ENCODE measurements at places on chromosomes 2 and 18.

GRCh38 chr2:68643874-68644485 lies 601 bp downstream of the PROKR1 start:
- H3K27me3 ChIP-seq, result peaks cover 27% of the 10 kb centered on the region
- H3K36me3 ChIP-seq, result no peaks in the 10 kb centered on the region
- H3K4me3 ChIP-seq, result peak overlapping the region; percentile 43
- peaks cover 9% of the 10 kb centered on the region for H3K4me1 ChIP-seq
- H3K27ac ChIP-seq, result no peak overlapping the region
- DNase-seq, result no peak

- no peaks in the 10 kb centered on the region for H3K4me1 ChIP-seq
- H3K27me3 ChIP-seq, result no peaks in the 10 kb centered on the region
- H3K36me3 ChIP-seq, result no peaks in the 10 kb centered on the region
- H3K27ac ChIP-seq, result no peak overlapping the region
- no peak for DNase-seq
- H3K4me3 ChIP-seq, result no peak overlapping the region
Observed at GRCh38 chr2:156088587-156088986, 243.9 kb downstream of the NR4A2 start.

DNA sequence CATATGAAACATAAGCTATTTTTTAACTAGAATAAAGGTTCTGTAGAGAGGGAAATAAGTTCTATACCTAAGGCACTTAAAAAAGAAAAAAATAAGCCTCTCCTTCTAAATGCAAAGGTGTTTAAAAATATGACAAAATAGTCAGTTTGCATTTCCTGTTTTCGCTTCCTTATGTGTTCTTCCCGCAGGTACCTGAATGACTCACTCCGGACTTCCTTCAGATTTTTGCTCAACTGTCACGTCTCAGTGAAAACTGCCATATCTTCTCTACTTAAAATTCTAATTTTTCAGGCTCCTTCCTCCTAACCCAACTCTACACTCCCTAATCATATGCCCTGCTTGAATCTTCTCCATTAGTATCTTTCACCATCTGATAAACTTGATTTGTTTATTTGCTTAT lies 1333.1 kb downstream of the LRP1B start:
- no peaks in the 10 kb centered on the region for H3K27me3 ChIP-seq
- no peak overlapping the region for H3K4me3 ChIP-seq
- DNase-seq, result no peak
- H3K36me3 ChIP-seq, result no peaks in the 10 kb centered on the region

GRCh38 chr2:31075941-31076590 lies 62.2 kb downstream of the GALNT14 start:
- H3K4me3 ChIP-seq, result no peak overlapping the region
- no peak overlapping the region for H3K27ac ChIP-seq
- H3K4me1 ChIP-seq, result no peaks in the 10 kb centered on the region
- no peak for DNase-seq
- H3K36me3 ChIP-seq, result no peaks in the 10 kb centered on the region

- DNase-seq, result no peak
- no peaks in the 10 kb centered on the region for H3K36me3 ChIP-seq
- H3K4me1 ChIP-seq, result no peaks in the 10 kb centered on the region
- H3K27ac ChIP-seq, result no peak overlapping the region
Observed at GRCh38 chr2:235860871-235861270, 307.3 kb downstream of the GBX2 start.

- DNase-seq, result no peak
- no peak overlapping the region for H3K4me3 ChIP-seq
- H3K27me3 ChIP-seq, result no peaks in the 10 kb centered on the region
- no peak overlapping the region for H3K27ac ChIP-seq
- no peaks in the 10 kb centered on the region for H3K36me3 ChIP-seq
Observed at GRCh38 chr18:76581261-76581660, 86.2 kb upstream of the ZNF516 start.

DNA sequence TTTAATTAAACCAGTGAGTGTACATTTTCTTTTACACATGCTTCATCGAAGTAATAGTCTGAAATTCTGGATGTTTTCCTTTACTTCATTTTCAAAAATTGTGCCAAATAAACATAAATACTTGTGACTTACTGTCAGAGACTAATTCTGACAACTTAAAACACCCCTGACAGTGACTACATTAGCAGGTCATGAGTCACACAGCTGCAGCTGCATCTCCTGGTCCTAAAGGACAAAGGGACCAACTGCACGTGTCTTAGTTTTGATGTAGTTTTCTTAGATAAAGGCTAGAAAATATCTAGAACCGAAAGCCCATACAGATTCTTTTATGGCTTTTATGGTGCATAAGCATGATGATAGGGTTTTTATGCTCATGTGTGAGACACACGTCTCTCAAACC lies 29.6 kb upstream of the DSC3 start:
- H3K4me1 ChIP-seq, result no peaks in the 10 kb centered on the region
- H3K36me3 ChIP-seq, result no peaks in the 10 kb centered on the region
- no peaks in the 10 kb centered on the region for H3K27me3 ChIP-seq
- H3K4me3 ChIP-seq, result no peak overlapping the region
- H3K27ac ChIP-seq, result no peak overlapping the region

- no peaks in the 10 kb centered on the region for H3K36me3 ChIP-seq
- no peaks in the 10 kb centered on the region for H3K4me1 ChIP-seq
- no peak for DNase-seq
- H3K27me3 ChIP-seq, result no peaks in the 10 kb centered on the region
- no peak overlapping the region for H3K4me3 ChIP-seq
Observed at GRCh38 chr2:43460611-43461365, 135.1 kb downstream of the THADA start.

DNA sequence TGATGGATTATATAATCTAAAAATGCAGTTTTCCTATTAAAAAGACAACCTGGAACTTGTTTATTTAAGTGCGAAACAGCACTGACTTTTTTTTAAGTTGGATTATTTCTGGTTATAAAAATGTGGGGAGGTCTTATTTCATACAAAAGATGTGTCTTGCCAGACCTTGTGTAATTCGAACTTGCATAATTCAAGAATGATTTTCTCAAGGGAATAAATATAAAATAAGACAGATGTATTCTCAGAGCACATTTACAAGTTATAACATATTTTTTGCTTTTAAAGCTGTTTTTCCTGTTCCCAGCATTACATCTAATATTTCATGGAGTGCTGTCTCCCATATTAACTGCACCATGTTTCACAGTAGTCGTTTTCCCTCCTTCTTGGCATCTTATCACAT lies 263.1 kb downstream of the CDH20 start:
- no peak overlapping the region for H3K4me3 ChIP-seq
- no peak overlapping the region for H3K27ac ChIP-seq
- H3K27me3 ChIP-seq, result no peaks in the 10 kb centered on the region

GRCh38 chr2:207236156-207236935 lies 70.6 kb upstream of the KLF7 start:
- no peak for DNase-seq
- H3K27ac ChIP-seq, result no peak overlapping the region
- H3K36me3 ChIP-seq, result no peaks in the 10 kb centered on the region
- H3K4me3 ChIP-seq, result no peak overlapping the region
- H3K4me1 ChIP-seq, result no peaks in the 10 kb centered on the region
- H3K27me3 ChIP-seq, result no peaks in the 10 kb centered on the region
